ENCODE measurements at places on chromosomes 2 and 18. TPM values are rescaled to one million over a fixed set of nuclear protein-coding genes. Genes with fewer than 3 reads are reported as not detected.

EML6 gene
- 3.1 TPM for total RNA-seq

TFCP2L1 gene
- total RNA-seq: 0.06 TPM

CKAP2L gene
- 62.2 TPM for total RNA-seq

SCYGR4 gene
- total RNA-seq: not detected

LONRF2 gene
- total RNA-seq: 0.21 TPM

SERPINB4 gene
- not detected for total RNA-seq

RABL2A gene
- total RNA-seq: 13.3 TPM

DNA sequence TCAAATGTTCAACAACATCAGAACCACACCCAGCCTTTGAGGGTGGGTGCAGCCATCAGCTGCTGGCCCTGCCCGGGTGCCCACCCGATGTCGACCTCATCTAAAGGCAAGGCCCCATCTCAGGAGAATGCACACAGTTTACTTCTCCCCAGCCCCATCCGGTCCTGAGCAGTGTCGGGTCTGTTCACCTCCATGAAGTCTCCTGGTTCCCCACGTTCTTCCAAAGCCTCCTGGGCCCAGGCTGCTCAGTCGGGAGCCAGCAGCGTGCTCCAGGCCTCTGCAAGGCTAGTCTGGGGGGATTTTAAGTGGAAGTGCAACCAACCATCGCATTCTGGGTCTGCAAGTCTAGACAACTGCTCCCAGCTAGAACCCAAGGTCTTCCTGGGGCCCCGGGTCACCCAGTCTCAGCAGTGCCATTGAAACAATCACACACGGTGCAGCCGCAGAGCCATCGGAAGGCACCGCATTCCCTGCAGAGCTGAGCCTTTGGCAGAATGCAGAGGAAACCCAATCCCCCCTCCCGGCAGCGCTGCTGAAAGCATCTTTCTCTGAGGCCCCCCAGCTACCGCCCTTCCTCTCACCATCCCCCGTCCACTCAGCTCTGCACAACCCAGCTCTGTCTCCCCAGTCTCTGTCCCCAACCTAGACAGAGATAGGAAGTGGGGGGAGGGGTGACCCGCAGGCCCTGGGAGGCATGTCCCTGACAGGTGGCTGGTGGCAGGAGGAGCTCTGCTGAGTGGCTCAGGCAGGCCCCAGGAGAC, 8.5 kb downstream of the ESPNL start:
- DNase-seq: peak; percentile 55

DNA sequence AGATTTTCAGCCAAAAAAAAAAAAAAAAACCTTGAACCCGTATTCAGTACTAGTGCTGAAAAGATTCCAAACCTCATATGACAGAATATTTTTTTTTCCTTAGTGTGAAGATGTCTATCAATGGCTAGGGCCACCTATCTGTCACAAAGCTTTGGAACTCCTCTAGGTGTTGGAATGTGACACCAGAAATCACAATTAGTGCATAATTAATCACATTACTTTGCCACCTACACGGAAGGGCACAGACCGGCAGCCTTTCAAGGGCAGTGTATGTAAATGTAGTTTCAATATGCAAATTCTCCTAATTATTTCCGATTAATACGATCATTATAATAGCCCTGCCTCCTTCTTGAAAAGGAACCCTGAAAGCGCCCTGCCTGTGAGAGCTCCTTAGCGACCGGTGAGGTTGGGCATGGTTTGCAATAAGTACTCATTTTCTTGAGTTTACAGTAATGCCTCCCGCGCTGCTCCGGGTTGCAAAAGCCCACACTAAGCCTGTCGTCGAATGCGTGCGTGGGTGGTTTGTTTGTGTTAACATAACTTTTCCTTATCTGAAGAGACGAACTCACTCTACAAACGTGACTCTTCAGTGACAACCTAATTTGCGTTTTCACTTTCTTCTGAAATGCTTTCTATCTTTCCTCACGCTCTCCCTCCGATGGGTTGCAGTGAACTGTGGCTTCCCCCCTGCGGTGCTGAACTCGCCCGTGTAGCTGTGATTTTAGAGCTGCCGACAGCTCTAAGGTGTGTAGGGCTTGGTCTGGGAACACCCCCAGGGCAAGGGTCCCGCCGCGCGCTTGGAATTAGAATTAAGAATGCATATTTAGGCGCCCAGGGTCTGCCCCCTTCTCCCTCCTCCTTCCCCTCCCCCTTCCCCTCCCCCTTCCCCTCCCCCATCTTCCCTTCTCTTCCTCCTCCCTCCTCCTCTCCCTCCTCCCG, 765 bp upstream of the ID2 start:
- DNase-seq: peak; percentile 84

DNA sequence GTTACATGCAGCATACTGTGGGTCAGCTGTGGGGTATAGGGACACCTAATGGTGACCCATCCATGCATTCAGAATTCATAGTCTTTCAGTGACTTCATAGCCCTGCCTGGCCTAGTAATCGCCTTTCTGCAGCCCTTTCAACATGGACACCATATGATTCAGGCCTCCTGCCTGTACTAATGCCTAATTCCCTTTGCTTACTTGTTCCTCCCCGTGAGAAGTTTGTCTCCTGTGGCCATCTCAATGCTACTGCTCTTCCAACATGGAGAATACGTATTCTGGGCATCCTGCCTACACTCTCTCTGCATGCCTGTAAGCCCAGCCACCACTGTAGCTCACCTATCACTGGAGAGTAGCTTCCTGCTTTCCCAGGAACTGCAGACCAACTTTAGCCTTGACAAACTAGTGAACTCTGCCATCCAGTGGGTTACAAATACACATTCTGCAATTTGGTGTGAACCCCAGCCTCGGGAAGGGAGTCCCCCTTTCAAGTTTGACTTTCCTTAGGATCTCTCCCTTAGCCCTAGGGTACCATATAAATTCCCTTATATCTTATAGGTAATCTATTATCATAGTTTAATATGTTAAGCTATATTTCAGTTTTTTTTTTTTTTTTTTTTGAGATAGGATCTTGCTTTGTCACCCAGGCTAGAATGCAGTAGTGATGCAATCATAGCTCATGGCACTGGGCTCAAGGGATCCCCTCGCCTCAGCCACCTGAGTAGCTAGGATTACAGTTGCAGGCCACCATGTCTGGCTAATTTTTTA, 22.3 kb downstream of the M1AP start:
- no peak for DNase-seq

- DNase-seq: no peak
Measured at GRCh38 chr2:127225186-127225960, 5.3 kb upstream of the CYP27C1 start.

DNA sequence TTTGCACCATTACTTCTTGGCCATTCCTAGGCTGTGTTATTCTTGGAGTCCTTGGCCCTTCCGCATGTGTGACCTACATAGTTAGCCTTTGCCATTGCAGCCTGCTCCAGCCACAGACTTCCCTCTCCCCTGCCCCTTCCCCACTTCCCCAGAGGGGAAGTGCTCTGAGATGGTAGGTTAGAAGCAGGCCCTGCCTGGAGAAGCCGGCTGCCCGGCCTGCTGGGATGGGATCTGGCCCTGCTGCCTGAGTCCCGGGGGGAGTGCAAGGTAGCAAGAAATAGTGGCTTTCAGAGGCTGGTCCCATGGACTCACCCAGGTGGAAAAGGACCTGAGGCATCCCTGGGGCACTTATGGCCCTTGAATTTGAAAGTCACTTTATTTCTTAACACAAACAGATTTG, 28.4 kb upstream of the OTOF start:
- DNase-seq: no peak

- DNase-seq: no peak
Measured at GRCh38 chr18:59909289-59910036, 9.7 kb downstream of the PMAIP1 start.

- no peak for DNase-seq
Measured at GRCh38 chr2:241189093-241189855, 797 bp downstream of the ANO7 start.

DNA sequence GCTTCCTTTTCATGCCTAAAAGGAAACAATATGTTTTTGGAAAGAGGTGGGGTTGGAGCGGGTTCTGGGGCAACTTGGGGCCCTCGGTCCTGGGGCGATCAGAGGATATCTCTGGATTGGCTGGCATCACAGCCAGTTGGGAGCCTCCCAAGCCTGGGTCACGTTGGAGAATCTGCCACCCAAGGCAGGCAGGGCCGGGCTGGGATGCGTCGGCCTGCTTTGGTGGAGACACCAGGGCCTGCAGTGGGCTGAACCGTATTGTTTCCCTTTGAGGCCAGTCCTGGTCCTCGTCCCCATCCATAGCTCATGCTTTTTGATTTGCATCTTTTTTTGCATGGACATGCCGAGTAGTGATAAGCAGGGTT, 235.8 kb downstream of the ATAD2B start:
- no peak for DNase-seq

- DNase-seq: no peak
Measured at GRCh38 chr2:55761526-55761925, 67.9 kb upstream of the PNPT1 start.

GRCh38 chr2:212328136-212328535, 210.5 kb downstream of the ERBB4 start:
- no peak for DNase-seq

- peak; percentile 72 for DNase-seq
Measured at GRCh38 chr2:241867776-241868420, 1.6 kb upstream of the RTP5 start.

DNA sequence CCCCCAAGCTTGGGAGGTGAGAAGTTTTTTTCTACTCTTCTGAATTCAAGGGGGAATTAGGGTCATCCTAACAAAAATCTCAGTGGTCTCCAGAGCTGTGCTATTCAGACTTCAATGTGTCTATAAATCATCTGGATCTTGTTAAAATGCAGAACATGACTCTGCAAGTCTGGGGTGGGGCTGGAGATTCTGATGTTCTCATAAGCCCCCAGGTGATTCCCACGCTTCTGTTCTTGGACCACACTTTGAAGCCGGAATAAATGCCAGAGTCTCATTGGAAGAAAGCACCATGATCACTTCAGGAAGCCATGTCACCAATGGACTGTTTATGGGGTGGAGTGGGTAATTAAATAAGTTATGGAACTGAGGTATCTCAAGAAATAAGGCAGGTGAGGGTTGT, 22.2 kb upstream of the SLC16A14 start:
- no peak for DNase-seq

- no peak for DNase-seq
Measured at GRCh38 chr2:235384624-235385023, 109.2 kb upstream of the AGAP1 start.

GRCh38 chr2:239883326-239884050, 141.7 kb downstream of the NDUFA10 start:
- peak; percentile 19 for DNase-seq

GRCh38 chr2:240836781-240837467, 16.9 kb upstream of the KIF1A start:
- no peak for DNase-seq

DNA sequence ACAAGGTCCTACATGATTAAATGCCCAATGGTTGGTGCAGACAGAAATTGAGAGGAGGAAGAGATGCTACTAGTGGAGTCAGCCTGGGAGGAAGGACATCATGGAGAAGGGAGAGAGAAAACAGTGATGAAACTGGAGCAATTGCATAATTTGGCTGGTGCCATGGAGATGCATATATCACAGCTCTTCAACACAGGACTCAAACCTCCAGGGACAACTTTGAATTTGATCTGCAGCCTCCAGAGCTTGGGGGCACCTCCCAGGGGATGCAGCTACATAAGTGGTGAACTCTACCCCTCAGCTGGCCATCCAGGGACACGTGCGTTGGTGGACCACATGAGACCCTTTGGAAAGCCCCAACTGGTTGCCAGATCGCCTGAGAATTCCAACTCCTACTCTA, 80.4 kb downstream of the CTAGE1 start:
- DNase-seq: no peak

DNA sequence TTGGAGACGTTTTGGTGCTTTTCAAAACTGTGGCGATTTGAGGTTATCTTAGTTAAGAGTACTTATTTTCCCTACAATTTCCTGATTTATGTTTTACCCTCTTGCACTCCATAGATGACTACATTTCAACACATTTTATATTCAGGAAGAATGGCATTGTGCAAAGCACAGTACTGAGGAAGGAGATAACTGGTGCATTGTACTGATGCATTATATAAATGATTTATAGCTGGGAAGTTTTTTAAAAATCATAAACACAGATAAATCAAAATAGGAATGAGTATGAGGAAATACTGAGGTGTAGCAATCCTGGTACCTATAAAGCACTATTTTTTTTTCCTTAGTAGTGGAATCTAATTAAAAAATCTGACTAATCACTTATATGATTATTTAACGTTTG, 5.6 kb downstream of the REL start:
- no peak for DNase-seq
